ENCODE measurements at places on chromosomes 11 and 22. TPM values are rescaled to one million over a fixed set of nuclear protein-coding genes. Genes with fewer than 3 reads are reported as not detected.

FOLR3 gene
- total RNA-seq, result not detected

LUZP2 gene
- total RNA-seq, result 0.11 TPM

CLMP gene
- 70.6 TPM for total RNA-seq

SYT13 gene
- not detected for total RNA-seq

PDE3B gene
- 5.1 TPM for total RNA-seq
